ENCODE measurements at places on chromosomes 7 and 10.

DNA sequence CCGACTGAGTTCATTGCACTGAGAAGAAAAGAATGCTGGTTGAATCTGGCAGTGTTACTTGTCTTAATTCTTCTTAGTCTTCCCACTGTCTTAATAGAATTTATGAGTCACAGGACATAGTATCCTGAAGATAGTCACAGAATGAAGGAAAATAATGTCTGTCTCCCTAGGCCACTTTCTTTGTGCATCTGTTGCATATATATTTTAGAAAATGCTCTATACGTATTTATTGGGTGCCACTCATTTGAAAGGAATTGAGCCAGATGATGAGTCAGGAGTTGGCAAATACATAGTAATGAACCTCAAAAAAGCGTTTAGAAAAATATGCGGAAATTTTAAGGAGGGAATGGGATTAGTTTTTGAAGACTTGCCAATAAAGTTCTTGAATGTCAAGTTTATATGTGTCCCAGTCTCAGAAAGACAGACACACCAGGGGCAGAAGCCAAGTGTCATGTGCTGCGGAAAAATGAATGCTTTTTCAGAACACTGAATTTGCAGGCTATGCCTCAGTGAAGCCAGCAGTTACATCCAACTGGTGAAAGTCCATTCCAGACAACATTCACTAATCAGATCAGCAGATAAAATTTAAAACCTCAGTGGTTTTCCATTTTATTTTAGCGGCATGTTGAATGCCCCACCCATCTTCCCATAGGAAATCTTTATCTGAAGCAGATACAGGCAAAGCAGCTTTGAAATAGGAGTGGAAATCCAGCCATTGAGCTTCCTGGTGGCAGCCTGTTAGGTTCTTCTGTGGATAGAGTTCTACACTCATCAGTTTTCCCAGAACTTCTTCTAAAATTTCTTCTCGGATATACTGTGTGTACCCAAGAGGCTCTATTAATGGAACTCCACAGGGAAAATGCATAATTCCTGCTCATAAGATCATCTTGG lies 308.4 kb downstream of the BICC1 start:
- DNase-seq = no peak

DNA sequence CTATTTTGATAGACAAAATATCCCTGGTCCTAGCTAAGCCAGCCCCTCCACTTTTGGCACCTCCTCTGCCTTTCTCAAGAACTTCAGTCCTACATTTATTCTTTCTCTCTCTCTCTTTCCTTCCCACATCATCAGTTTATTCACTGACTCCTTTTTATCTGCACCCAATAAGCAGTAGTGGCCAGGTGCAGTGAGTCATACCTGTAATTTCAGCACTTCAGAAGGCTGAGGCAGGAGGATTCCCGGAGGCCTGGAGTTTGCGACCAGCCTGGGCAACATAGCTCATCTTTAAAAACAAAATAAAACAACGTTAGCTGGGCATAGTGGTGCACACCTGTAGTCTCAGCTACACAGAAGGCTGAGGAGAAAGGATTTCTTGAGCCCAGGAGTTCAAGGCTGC lies 19.4 kb upstream of the NRP1 start:
- DNase-seq = no peak

GRCh38 chr7:142925413-142925812 lies 8.1 kb downstream of the TRPV5 start:
- no peak for DNase-seq

- DNase-seq = no peak
Observed at GRCh38 chr7:95421000-95421846, 13.6 kb downstream of the PON2 start.

GRCh38 chr7:41930538-41931262 lies 227.8 kb upstream of the INHBA start:
- no peak for DNase-seq

DNA sequence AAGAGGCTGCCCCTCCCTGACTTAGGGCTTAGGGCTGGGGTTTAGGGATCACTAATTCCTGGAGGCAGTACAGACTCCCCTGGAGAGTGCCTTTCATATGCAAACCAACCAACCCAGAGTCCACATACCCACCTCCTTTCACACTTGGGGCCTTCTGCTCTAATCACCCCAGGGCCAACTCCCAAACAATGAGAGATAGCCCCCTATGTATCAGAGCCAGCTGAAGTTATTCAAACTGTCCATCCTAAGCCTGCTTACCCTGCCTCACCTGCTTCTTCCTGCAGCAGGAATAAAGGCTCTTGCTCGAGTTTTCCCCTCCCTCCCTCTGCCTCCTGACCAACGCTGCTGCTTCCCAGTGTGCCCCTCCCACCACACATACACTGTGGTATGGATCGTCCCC lies 51.8 kb upstream of the SLC35G1 start:
- no peak for DNase-seq

GRCh38 chr10:101014230-101014884 lies 14.7 kb downstream of the LZTS2 start:
- peak; percentile 88 for DNase-seq

Measured in HuH-7.5 (cell line).